ENCODE measurements at places on chromosomes 2 and 18.

DNA sequence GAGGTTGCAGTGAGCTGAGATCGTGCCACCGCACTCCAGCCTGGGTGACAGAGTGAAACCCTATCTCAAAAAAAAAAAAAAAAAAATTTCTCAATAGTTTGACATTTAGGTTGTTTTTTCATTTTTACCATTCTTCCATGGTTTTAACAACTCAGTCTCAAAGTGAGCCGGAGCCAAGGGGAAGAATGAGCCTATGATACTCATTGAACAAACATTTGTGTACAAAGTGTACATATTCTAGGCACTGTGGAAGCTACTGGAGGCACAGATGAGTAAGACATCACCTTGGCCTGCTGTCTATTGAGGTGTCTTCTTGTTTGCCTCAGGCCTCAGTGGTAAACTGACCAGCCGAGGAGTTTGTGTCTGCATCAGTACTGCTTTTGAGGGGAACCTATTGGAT, 21.9 kb downstream of the CENPO start:
- no peak for DNase-seq

DNA sequence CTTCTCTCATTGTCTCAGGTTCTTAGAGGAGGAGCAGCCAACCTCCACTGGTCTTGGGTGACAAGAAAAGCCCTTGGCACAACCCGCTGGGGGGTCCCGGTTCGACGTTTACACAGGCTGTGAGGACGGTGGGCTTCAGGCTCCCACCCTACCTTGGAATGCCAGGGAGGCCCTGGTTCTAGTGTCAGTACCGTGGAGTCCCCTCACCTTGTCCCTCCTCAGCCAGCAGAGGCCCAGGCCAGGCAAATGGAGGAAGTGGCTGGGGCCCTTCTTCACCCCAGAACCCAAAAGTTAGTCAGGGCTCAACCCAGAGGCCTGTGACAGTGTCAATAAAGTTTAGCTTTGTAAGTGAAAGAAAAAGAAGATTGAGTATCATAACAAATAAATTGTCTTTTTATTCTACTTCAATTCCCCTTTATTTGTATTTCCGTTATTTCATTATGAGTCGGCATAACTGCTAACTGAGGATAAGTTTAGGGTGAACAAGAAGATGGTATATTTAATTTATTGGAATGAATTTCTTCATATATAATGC, 62.6 kb upstream of the ZSWIM2 start:
- DNase-seq = no peak

GRCh38 chr18:5197032-5197434, at the start of gene AKAIN1:
Gene AKAIN1 (minus strand): TSS chr18:5197257. CDS start chr18:5197053, 204 bp downstream.
- DNase-seq = peak; percentile 29

DNA sequence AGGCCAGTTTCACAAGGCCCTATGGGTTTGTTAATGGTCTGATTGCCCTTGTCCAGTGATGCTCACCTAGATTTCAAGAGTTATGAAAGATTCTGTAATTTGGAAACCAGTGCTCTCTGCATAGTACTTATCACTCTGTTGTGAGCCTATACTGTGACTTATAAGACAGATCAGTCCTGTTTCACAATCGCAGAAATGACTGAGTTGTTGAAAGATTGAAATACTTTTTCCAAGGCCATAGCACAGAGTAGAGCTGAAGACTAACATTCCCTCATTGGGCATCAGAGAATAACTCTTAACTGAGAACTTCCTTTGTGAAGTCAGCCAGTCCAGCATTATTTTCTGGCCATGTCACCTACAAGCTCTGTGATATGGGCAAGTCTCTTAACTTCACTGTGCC, 44.0 kb downstream of the CCDC85A start:
- no peak for DNase-seq

GRCh38 chr2:53545604-53546003, 222.0 kb upstream of the CHAC2 start:
- peak; percentile 18 for DNase-seq

DNA sequence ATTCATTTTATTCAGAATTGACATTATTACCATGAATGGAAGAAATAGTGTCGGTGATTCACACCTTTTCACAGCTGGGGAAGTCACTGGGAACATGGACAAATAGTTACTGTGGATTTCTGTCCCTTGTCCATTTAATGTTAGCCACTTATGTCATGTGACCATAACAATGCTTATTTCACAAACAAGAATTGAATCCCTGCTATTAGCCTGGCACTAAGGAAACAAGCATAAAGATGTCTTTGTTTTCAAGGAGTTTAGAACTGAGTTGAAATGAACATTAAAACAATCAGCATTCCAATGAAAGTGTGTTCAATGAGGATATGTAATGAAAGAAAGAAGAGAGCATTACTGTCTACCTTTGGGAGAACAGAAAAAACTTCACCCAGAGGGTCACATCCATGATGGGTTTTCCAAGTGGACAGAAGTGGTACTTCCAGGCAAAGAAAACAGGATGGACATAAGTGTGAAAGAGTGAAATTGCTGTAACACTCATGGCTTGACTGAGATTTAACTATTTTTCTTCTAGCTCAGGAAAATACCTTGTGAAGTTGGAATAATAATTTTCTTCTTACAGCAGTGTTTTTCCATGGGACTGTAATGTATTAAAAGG, 324.5 kb upstream of the UBE2E3 start:
- no peak for DNase-seq

DNA sequence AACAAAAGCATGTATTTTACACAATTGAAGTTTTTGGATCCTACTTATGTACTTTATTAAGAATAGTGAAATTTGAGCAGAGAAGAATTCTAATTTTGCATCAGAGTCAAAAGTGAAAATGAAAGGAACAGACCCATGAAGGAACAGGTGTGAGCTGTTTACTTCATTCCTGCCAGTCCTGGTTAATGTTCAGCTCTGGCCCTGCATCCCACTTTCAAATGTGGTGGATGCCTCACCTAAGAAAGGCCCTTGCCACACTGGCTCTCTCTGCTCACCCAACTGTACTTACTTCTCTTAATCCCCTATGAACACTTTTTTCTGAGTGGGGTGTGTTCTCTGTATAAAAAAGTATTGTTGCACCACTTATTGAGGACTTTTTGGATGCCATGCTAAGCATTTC, 22.2 kb downstream of the FAM110C start:
- no peak for DNase-seq

GRCh38 chr18:13635046-13635445, 91.3 kb downstream of the FAM210A start:
- no peak for DNase-seq

- no peak for DNase-seq
These were observed 91.2 kb downstream of the MTA3 start for GRCh38 chr2:42659609-42660008.

DNA sequence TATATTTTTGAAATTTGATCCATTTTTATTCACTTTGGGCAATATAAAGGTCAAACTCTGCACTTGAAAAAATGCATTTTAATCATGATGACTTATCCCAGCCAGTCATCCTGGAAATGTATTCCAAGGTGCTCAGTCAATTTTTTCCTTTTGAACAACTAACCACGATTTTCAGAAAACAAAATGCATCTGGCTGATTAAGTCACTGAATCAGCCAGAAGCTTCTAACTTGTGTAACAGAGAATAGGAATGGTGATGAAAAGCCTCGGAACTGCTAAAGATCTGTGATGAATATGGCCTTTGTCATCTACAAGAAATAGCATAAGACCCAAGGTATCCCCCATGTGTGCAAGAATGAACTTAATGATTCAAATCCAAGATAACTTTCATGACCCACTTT, 572.7 kb downstream of the EPHA4 start:
- no peak for DNase-seq

- DNase-seq = no peak
These were observed 225.4 kb downstream of the LOXHD1 start for GRCh38 chr18:46431522-46432171.

DNA sequence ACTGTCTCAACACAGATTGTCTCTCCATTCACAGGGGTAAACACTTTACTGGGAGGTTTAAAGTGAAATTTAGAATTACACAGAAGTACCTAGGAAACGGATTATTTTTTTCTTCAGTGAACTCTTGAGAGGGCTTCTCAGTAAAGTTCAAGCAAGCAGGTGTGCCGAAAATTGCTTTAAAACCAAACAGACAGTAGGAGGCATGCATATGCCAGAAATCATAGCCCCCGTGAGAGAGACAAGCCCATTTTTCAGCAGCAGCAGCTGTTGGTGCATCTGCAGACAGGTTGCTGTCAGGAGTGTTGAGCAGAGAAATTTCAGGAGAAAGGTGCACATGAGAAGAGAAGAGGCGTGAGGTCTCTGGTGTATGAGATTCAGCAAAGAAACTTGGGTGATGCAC, 2115.5 kb upstream of the CELF4 start:
- DNase-seq = no peak

- no peak for DNase-seq
These were observed 4.1 kb upstream of the MARCHF7 start for GRCh38 chr2:159708066-159708760.

- no peak for DNase-seq
These were observed 50.0 kb downstream of the DPYSL5 start for GRCh38 chr2:26897807-26898479.

- DNase-seq = no peak
These were observed 30.1 kb upstream of the ITGA6 start for GRCh38 chr2:172397148-172397834.

- DNase-seq = no peak
These were observed 74.3 kb upstream of the CD302 start for GRCh38 chr2:159872353-159872752.

- no peak for DNase-seq
These were observed 202.5 kb upstream of the SESTD1 start for GRCh38 chr2:179467111-179467510.

DNA sequence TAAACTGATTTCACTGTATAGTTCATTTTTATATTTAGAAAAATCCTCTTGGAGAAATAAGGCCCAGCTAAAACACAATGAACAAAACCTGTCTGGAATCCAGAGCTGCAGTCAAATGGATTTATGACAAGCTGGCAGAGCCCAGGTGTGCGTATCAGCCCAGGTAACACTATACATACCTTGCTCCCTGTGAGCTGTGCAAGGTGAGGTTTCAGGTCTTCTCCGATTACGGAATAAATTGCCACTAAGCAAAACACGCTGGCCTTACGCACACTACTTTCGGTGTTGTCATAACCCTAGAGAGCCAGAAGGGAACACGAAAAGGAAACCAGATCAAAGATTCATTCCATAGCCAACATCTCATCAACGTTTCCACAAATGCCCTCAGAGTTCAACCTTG, 61.9 kb upstream of the TFCP2L1 start:
- DNase-seq = no peak

GRCh38 chr18:79345366-79345765, 50.4 kb upstream of the NFATC1 start:
- no peak for DNase-seq

DNA sequence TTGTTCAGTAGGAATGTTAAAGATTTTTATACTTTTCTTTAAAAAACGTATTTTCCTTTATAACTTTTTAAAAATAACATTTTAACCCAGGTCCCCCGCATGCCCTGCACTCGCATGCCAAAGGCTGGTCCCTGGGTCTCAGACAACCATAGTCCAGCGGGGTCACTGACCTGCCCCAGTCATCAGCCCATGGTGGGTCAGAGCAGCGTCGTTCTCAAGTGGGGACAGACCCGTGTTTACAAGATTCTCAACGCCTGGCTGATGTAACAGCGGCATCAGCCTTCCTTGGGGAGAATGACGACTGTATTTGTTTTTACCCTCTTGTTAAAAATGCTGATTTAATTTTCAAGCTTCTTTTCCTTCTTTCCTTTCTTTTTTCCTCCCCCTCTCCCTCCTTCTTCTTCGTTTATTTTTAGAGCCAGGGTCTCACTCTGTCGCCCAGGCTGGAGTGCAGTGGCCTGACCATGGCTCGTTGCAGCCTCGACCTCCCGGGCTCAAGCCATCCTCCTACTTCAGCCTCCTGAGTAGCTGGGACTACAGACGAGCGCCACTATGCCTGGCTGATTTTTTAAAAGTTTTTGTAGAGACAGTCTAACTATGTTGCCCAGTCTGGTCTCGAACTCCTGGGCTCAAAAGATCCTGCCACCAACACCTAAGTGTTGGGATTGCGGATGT, 1.0 kb upstream of the EFHD1 start:
- DNase-seq = no peak

DNA sequence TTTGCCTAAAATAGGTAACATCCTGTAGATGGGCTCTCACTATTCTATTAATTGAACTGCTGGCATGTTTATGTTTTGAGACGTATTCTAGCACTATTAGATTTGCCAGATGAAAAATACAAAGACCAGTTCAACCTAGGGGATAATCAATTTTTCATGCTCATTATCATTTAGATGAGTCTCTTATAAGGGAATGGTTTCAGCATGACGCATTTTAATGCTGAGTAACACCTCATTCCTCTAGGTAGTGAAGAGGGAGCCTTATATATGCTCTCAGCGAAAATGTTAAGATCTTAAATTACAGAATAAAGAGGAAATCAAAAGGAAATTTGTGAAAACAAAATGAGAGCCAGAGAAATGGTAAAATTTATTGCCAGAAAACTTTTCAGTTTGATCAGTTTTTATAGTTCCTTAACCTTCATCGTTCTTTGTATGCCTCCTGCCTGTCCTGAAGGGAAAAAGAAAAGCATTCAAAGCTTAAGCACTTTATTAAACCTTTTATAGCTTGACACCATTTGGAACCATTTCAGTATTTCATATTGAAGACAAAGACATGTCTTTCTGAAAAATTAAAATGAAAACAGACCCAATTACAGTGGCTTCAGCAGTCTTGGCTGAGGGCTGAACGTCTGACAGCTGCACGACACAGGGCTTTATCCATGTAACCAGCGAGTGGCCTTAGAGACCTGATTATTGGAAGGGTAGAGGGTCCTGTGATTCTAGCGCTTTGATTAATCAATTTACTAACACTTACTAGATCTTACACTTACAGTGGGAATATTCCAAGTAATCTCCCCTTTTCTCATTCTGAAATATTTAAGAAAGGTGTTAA, 112.8 kb downstream of the ADCYAP1 start:
- no peak for DNase-seq

- no peak for DNase-seq
These were observed 1583.7 kb upstream of the CELF4 start for GRCh38 chr18:39149211-39149806.

DNA sequence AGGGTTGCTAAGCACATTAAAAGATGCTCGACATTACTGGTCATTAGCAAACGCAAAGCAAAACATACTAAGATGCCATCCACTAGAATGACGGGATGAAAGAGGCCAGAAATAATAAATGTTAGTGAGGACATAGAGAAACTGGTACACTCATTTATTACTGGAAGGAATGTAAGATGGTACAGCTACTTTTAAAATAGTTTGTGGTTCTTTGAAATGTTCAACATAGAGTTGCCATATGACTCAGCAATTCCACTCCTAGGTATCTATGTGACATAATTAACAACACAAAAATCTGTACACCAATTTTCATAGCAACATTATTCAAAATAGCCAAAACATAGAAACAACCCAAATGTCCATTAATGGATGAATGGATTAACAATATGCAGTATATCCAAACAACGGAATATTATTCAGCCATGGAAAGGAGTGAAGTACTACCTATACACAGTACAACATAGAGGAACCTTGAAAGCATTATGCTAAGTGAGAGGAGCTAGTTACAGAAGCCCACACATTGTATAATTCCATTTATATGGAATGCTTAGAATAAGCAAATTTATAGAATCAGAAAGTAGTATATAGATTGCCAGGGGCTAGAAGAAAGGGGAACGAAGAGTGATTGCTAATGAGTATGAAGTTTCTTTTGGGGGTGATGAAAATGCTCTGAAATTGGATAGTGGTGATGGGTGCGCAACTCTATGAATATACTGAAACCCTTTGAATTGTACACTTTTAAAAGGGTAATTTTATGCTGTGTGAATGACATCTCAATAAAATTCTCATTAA, 61.9 kb upstream of the IL1R1 start:
- DNase-seq = no peak

GRCh38 chr2:129469389-129469788, 510.1 kb upstream of the RAB6C start:
- no peak for DNase-seq
